ENCODE measurements at places on chromosomes 6 and 20.
A peak's percentile ranks its signal among the peaks of the same experiment; 100 is the strongest.

DNA sequence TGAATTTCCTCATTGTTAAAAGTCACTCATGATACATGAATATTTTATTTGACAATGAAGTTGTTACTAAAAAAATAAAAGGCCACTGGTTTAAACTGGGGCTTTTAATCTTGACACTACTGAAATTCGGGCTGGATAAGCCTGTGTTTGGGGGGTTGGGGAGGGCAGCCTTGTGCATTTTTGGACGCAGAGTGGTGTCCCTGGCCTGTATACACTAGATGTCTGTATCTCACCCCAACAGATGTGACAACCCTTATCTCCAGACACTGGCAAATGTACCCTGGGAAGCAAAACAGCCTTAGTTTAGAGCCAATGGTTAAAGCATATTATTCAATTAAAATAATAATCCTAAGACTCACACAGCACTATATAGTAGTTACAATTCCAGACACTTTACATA, 24.8 kb downstream of the MAN1A1 start:
- DNase-seq, result no peak

DNA sequence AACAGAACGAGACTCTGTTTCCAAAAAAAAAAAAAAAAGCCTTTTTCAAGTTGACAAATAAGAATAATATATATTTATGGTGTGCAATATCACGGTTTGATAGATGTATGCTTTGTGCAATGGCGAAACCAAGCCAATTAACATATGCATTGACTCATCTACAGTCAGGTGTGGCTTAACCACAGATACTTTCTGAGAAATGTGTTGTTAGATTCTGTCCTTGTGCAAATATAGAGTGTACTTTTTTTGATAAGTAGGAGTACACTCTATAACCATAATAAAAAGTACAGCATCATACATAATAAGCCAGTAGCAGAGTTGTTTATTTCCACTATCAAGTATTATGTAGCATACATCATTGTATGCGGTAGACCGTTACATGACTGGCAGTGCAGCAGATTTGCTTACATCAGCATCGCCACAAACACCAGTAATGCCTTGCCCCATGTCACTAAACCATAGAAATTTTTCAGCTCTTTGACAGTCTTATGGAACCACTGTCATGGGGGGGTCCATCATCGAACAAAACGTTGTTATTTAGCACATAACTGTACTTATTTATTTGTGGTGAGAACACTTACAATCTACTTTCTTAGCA, 59.2 kb downstream of the TMEM170B start:
- DNase-seq, result no peak

DNA sequence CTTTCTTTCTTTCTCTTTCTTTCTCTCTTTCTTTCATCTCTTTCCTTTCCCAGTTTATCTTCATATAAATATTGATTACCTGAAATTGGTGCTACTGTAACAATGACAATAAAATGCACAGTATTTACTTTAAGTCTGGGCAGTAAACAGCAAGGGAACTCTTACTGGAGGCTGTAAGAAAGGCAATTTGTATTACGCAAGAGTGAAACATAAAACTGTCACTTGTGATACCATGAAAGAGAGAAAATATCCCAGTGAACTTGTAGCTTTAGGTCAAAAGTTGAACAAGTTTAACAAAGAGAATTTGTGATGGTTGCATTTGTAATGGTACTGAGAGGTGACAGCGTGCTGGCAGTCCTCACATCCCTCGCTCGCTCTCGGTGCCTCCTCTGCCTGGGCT, 80.0 kb downstream of the EYS start:
- no peak for DNase-seq

GRCh38 chr20:62122654-62123449, 577 bp downstream of the LSM14B start:
- DNase-seq, result no peak

- no peak for DNase-seq
These were observed 25.3 kb upstream of the CSNK2A1 start for GRCh38 chr20:568673-569415.

GRCh38 chr6:72748759-72749158, 126.9 kb downstream of the KCNQ5 start:
- DNase-seq, result no peak

DNA sequence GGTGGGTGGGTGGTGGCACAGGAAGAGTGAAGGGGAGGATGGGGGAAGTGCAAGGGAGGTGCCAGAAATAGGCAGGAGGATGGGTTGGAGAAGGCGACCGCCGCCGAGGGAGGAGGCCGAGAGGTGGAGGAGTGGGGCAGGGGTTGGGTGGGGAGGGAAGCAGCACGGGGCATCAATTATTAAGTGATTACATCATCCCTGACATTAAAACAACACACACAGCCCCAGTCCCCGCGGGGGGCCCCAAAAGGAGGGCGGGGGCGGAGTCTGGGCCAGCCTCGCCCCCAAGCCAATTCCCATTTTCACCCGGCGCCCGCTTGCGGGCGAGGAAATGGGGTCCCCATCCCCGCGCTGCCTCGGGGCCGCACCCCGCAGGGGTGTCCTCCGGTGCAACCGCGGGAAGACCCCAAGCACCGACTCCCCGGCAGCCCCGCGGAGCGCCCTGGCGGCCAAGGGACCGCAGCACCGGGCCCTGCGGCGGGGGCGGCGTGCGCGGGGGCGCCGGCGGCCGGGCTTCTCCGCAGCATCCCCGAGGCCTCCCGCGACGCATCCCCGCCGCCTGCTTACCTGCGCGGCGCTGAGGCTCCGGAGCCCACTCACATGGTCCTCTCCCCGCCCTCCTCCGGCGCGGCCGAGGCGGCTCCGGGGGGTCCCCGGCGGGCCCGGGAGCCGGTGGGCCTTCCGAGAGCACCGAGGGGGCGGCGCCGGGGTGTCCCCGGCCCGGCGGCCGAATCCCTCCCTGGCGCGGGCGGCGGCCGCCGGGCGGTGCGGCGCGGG, 663 bp downstream of the FYN start:
- DNase-seq, result peak; percentile 60

DNA sequence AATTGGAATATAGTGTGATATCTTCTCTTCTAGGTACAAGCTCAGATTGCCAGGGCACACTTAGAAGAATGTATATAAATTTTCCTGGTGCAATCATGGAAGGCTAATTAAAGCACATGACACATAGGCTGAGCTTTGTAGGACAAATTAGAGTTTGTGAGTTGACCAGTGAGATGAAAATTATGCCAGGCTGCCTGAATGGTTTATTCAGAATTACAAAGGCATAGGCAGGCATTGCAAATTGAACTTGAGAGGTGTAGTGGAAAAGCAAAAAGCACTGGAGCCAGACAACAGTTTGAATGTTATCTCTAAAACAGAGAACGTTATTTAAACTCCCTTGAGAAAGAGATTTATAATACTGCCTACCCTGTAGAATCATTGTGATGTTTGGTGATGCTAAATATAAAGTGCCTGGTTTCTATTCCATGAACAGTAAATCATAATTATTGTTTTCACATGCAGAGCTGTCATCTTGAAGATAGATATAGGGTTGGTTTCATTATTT, 712.1 kb downstream of the TBC1D32 start:
- DNase-seq, result no peak

- DNase-seq, result no peak
These were observed 28.6 kb upstream of the OGFRL1 start for GRCh38 chr6:71259888-71260604.

DNA sequence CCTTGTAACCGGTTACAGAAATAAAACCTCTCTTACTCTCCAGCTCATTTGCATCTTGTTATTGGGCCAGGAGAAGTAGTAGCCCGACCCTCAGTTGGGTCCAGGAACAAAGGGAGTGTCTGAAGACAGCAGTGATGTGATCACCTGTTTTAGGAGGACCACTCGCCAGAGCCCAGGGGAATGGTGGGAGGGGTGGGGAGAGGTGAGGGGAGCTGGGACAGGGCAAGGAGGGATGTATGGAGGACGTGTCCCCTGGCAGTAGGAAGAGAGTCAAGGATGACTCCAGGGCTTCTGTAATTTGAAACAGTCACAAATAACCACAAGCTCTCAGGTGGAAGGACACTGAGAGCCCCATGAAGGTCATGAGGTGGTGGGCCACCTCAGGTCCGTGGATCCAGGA, 1.4 kb upstream of the PCMTD2 start:
- no peak for DNase-seq

DNA sequence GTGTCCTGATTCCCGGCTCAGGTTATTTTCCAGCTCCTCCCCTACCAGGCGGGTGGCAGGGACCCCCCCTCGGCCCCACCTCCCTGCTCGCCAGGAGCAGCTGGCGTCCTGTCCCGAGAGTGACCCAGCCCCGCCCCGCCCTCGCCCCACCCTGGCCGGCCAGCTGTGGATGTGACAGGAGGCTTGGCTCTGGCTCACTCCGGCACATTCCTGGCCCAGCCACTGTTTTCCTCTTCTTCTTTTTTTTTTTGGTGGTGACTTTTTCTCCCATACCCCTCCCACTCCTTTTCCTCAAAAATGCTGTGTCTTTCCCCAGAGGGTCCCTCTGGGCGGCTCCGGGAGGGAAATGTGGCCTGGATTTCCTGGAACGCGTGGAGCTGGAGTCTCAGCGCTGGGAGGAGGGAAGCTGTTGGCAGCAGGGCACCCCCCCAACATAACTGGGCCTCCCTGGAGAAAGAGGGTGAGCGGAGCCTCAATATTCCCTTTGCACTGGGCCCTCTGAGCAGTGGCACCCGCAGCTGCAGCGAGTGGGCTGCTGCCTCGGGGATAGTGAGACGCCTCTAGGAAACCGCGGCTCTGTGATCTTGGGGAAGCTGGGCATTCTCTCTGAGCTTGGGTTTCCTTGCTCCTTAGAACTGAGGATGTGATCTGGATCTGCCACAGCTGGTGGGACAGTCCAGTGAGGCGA, 28.3 kb upstream of the CSNK2A1 start:
- no peak for DNase-seq

GRCh38 chr6:152380993-152381898, 255.9 kb downstream of the SYNE1 start:
- DNase-seq, result peak; percentile 86

DNA sequence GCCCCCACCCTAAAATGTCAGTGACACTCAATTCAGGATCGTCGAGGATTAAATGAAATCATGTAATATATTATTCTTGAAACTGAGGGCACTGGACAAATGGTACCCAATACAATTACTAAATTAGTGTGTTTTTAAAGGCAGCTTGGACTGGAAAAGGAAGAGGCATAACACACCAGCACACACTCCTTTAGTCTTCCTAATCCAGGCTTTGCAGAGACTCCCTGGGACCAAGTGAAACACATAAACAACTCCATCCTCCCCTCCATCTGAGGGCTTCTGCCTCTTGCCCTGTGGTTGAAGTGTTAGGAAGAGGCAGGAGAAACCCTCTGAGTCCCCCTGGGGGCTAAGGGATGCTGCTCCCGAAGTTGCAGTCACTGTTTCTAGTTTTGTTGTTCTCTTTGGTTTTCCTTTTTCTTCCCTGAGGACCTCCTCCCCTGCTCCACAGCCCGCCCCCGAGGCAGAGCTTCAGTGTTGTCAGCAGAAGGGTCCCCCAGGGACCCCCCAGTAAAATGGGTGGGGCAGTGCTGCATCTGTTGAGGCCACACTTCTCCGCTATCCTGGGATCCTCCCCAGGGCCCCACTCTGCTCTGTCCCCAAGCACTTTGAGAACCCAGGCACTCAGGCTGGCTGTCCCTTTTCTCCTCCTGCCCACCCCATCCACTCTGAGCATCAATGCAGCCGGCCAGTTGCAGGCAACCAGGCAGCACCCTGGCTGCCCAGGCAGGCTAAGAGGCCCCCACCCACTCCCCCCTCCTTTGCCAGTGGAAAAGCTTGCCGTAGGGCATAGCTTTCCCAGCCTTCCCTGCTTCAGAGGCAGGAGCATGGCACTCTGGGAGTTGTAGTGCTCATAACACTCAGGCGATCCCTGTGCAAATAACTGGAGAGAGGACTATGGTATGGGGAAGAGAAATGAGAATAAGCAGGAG, 5.9 kb downstream of the TMEM63B start:
- peak; percentile 76 for DNase-seq

DNA sequence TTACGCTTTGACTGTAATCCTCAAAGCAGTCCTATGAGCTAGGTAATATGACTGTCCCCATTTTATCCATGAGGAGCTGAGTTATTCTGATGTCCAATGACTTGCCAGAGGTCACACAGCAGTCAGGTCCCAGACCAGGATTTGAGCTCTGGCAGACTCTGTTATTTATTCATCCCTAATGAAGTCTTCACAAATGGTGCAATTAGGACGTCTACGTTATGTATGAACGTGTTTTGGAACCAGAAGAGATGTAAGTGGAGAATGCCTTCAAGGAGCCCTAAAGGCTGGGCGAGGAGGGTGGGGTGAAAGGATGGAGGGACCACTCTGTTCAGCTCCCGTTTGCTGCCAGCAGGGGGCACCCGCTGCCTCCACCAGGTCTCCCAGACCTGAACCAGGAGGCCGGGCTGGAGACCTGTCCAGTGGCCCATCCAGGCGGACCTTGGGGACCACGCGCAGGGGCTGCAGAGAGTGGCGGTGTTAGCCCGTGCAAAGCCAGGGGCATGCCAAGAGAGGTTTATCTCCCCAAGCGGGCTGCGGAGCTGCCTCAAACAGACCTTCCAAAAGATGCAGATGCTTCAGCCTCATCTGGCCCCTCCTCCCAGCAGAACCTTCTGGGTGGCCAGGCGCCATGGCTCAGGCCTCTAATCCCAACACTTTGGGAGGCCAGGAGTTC, 15.2 kb upstream of the ZNF335 start:
- DNase-seq, result peak; percentile 71

- no peak for DNase-seq
These were observed 95.5 kb downstream of the SULF2 start for GRCh38 chr20:47689731-47690130.

DNA sequence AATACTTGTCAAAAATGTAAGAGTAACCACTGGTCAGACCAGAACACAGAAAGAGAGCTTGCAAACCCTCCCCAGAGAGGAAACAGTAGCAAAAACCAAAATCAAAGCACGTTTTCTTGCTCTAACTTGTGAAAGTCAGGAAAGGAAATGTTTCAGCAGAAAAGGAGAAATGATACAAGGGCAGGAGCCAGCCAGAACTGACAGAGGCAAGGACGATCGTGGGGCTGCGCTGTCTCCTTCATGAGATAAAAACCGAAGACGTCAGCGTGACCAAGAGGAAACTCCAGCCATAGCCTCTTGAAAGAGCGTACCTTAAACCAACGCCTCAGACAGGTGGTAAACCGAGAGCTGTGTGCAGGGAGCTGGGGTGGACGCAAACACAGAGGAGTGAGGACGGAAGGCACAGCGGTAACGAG, 27.5 kb downstream of the LAMA5 start:
- no peak for DNase-seq

- DNase-seq, result no peak
These were observed 110.3 kb upstream of the TCF21 start for GRCh38 chr6:133778414-133779130.

GRCh38 chr6:97849390-97849789, 566.4 kb upstream of the MMS22L start:
- DNase-seq, result no peak

DNA sequence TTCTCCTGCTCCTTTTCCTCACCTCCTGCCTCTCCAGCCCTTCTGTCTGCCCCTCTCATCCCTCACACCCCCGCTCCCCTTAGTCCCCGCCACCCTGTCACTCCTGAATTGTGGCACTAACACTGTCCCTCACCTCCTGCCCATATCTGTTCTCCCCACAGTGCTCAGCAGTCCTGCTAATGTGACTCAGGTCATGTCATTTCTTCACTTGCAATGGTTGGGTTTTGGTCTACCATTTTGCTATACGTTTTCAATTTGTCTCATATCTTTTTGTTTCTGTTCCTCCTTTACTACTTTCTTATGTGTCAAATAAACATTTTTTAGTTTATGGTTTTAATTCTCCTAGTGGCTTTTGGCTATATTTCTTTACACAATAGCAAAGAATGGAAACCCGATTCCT, 1.3 kb upstream of the HLA-B start:
- DNase-seq, result no peak

Measured in Ammon's horn (tissue), 1 donor.